Mammary epithelial cell (primary cell): ENCODE measurements at places on chromosomes 16 and 17. TPM values are rescaled to one million over a fixed set of nuclear protein-coding genes. Genes with fewer than 3 reads are reported as not detected.
A peak's percentile ranks its signal among the peaks of the same experiment; 100 is the strongest.

The C16orf92 gene
- not detected in 2 replicates for total RNA-seq

DNA sequence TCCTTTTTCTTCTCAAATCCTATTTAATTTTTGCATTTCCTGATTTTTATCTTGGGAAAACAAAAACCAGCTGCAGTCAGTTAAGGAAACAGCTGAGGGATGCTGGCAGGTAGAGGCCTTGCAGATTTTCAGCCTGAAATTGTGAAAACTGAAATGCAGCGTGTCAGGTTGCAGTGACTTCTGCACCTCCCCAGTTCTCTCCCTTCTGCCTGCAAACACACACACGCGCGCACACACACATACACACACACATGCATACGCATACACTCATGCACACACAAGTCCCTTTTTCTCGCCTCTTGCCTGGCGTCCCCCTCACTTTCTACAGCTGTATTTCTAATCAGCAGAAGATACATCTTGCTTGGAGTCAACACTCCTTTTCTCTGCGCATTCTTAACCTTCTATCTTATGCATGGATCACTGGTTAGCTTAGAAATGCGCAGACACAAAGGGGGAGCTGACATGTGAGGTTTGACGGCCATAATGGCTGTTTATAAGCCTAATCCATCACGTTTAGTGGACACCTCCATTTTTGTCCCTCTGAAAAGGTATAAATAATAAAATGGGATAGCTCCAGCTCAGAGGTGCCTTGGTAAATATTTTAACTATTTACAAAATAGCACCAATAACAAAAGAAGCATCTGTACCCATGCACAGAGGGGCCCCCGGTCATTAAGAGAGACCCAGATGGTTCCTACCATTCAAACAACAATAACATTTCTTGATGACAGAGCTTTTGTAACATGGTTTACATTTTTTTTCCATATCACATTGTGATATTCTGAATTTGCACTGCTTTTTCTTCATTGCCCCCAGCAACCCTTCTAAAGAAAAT, 392.1 kb upstream of the SALL1 start:
- no peak for DNase-seq

GRCh38 chr16:20918486-20919239, 18.1 kb downstream of the LYRM1 start:
- peak; percentile 47 for DNase-seq

GRCh38 chr16:50259334-50260205, 6.8 kb upstream of the ADCY7 start:
- DNase-seq = no peak

- peak; percentile 62 for DNase-seq
Measured at GRCh38 chr17:71995590-71995989, 125.2 kb upstream of the SOX9 start.

DNA sequence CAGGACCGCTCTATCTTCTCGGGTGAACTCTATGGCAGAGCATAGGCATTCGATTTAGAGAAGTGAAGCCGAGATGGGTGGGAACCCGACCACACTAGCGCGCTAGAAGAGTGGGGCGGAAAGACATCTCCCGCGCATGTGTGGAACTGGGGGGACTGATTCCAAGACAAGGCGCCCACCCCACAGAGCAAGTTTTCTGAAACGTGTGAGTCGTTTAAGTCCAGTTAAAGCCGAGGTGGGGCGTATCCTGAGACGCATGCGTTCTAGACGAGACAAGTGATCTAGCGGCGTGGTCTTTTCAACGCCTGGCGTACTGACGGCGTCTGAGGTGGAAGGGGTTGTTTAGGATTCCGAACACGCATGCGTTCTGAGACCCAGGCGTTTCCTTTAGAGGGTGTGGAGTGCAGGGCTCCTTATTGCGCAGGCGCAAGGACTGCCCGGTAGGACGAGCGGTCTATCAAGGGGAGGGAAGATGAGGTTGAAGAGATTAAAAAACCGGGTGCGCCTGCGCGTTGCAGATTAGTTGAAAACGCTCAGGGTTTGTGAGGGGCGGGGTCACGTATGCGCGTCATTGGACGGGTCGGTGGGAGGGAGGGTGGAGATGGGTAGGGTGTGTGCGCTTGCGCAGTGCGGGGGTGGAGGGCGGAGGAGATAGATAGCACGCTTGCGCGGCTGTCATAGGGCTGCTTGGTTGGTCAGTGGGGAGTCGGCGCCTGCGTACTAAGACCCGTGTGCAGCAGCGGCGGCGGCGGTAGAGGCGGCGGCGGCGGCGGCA, at the start of gene EIF5A:
EIF5A (plus strand) TSS at position 718 of the 775 bp plus-strand sequence. CDS start 2,008 bp downstream, outside the sequence.
- DNase-seq = peak; percentile 100

DNA sequence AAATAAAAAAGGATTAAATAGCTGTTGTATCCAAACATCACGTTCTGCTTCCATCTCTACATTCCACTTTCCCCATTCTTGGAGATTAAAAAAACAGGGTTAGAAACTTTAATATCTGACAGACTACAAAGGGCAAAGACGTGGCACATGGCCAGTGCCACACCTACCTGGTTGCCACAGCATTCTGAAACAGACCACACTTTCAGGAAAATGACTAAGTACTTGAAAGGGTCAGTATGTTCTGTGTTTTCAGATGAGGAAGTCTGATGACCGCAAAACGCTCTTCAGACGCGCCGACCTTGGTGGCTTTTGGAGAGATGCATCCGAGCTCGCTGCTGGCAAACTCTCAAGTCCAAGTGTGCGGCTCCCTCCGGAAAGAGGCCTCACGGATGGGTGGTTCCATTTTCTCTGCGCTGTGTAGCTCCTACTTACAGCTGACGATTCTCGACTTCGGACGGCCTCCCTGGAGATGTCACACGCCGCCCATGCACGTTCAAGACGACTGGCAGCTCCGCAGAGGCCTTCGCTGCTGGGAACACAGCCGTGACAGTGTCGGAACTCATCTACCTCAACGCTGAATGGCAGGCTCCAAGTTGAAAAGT, 15.5 kb downstream of the MAP1LC3B start:
- peak; percentile 26 for DNase-seq
